Adrenal gland (tissue), 19 donors: ENCODE measurements at places on chromosomes 7 and 10. TPM values are rescaled to one million over a fixed set of nuclear protein-coding genes. Genes with fewer than 3 reads are reported as not detected.

Gene GGCT
- 58.5 TPM for polyA plus RNA-seq

GRCh38 chr7:150755473-150756099 is 18.4 kb downstream of the GIMAP5 start:
- DNase-seq: peak; percentile 24

Gene FGFBP3
- polyA plus RNA-seq: 3.5 TPM

DNA sequence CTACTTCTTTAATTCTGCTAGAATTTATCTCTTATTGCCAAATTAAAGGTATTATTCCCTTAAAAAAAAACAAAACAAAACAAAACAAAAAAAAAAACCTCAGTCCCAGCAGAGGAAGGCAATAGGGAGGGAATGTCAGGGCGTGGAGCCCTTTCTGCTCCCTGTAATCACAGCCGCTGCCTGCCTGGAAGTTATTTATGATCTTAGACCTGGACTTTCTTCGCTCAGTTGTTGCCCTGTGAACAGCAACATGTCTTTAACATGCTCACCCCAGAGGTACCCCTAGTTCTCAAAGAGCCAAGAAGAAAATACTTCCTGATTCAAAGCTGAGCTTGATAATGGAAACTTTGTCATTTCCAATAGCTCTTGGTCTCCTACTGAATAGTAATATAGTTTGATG is 7.7 kb downstream of the FAM180A start:
- no peak for DNase-seq

Gene STK31
- polyA plus RNA-seq: not detected
